Thoracic aorta endothelial cell (primary cell): ENCODE measurements at places on chromosomes 12 and 14. TPM values are rescaled to one million over a fixed set of nuclear protein-coding genes. Genes with fewer than 3 reads are reported as not detected.

Gene TAMALIN
- total RNA-seq, result 34.5 and 45.2 TPM in 2 replicates

Gene IL23A
- not detected in 2 replicates for total RNA-seq

Gene RITA1
- total RNA-seq, result 21.9 and 26.3 TPM in 2 replicates

Gene PRDM4
- total RNA-seq, result 47.1 and 49.6 TPM in 2 replicates

Gene ADAMTS20
- total RNA-seq, result not detected in 2 replicates

Gene WASHC3
- 46.1 and 46.8 TPM in 2 replicates for total RNA-seq

Gene CDCA4
- 42.3 and 52.2 TPM in 2 replicates for total RNA-seq

Gene SPIC
- not detected in 2 replicates for total RNA-seq

Gene GTF2A1
- total RNA-seq, result 38.2 and 38.6 TPM in 2 replicates
